Urothelium cell line (cell line): ENCODE measurements at places on chromosomes 2 and 18.

GRCh38 chr2:43737097-43737854 is 36.6 kb upstream of the DYNC2LI1 start:
- DNase-seq: peak; percentile 62

GRCh38 chr18:34224423-34225217 is at the start of gene NOL4:
TSS of gene NOL4 (minus strand) at chr18:34224913. CDS start at chr18:34223253, 1,660 bp downstream.
- peak; percentile 73 for DNase-seq

- DNase-seq: no peak
Observed at GRCh38 chr2:226142463-226142862, 657.2 kb downstream of the IRS1 start.

- no peak for DNase-seq
Observed at GRCh38 chr2:188473306-188473705, 181.6 kb downstream of the GULP1 start.

GRCh38 chr2:96536445-96537065 is at the start of gene ARID5A:
TSS of gene ARID5A (plus strand) at chr2:96536752. CDS start at chr2:96536827, 75 bp downstream.
- peak; percentile 97 for DNase-seq

- DNase-seq: no peak
Observed at GRCh38 chr18:35582899-35583558, 1.5 kb downstream of the GALNT1 start.

GRCh38 chr2:217945530-217945929 is 57.3 kb downstream of the TNS1 start:
- no peak for DNase-seq

DNA sequence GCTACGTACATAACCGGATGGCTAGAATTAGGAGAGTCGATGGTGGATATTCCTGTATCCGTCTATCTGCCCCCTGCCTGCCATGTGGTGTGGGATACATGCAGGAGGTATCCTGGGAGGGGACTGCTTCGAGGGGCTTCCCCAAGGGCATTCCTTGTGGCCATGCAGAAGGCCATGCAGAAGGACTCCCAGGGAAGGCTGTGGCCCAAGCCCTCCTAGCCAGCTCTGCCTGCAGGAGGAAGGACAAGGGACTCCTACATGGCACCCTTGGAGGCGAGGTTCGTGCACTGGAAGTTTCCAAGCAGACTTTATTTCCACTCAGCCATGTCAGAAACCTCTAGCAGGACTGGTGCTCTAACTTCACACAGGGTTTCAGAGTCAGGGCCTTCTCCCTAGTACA is 136.1 kb downstream of the KLHL29 start:
- no peak for DNase-seq

GRCh38 chr2:173305303-173305702 is 49.4 kb upstream of the CDCA7 start:
- no peak for DNase-seq

DNA sequence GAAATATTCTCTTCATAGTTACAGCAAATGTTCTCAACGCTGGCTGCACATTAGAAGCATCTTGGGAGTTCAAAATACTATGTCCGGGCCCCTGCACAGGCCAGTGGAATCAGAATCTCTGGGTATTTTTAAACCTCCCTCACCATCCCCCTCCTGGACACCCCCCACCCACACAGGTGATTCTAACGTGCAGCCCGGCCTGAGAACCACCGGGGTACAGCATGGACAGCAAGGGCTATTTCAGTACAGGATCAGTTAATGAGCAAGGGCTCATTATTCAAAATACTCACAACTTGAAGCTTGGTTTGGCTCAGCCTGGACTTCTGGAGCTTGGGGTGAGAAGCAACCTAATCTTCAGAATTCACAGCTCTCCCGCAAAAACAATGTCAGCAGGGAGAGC is 31.4 kb downstream of the INO80C start:
- no peak for DNase-seq

GRCh38 chr2:168357797-168358472 is 98.1 kb upstream of the CERS6 start:
- DNase-seq: no peak

- no peak for DNase-seq
Observed at GRCh38 chr2:54029721-54030395, 59.1 kb upstream of the PSME4 start.

DNA sequence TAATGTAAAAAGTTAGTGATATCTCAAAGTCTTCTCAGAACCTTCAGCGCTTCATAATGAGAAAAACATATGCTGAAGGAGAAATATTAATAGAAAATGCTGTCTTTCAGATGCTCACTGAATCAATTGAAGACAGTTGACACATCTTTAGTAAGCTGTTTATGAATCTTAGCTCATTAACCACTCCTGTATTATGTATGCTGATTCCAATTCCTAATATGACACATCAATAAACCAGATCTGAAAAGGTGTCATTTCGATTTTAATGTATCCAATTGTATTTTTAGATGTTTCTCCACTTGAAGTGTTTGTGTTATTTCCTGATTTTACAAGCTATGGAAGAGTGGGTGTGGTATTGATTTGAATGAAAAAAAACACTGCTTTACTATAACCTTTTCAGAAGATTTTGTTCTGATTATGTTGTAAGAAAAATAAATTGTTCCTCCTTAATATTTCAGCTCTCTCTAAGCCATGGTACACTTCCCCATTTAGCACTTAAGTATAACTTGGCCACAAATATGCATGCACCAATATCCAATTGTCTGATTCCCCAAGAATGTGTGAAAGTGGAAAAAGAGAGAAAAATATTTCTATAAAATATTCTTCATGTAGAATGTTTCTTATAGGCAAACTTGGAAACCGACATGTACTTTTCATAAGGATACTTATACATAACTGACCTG is 569.8 kb downstream of the ARHGAP15 start:
- DNase-seq: no peak

- DNase-seq: no peak
Observed at GRCh38 chr2:230161184-230161583, 58.6 kb downstream of the SP110 start.

- DNase-seq: peak; percentile 62
Observed at GRCh38 chr18:59249199-59249774, 24.0 kb downstream of the RAX start.

- no peak for DNase-seq
Observed at GRCh38 chr18:35376393-35376741, 770 bp downstream of the ZNF396 start.

GRCh38 chr2:103010751-103011150 is 248.9 kb downstream of the TMEM182 start:
- DNase-seq: no peak

- DNase-seq: no peak
Observed at GRCh38 chr2:121521359-121521758, 9.3 kb upstream of the RNU4ATAC start.

DNA sequence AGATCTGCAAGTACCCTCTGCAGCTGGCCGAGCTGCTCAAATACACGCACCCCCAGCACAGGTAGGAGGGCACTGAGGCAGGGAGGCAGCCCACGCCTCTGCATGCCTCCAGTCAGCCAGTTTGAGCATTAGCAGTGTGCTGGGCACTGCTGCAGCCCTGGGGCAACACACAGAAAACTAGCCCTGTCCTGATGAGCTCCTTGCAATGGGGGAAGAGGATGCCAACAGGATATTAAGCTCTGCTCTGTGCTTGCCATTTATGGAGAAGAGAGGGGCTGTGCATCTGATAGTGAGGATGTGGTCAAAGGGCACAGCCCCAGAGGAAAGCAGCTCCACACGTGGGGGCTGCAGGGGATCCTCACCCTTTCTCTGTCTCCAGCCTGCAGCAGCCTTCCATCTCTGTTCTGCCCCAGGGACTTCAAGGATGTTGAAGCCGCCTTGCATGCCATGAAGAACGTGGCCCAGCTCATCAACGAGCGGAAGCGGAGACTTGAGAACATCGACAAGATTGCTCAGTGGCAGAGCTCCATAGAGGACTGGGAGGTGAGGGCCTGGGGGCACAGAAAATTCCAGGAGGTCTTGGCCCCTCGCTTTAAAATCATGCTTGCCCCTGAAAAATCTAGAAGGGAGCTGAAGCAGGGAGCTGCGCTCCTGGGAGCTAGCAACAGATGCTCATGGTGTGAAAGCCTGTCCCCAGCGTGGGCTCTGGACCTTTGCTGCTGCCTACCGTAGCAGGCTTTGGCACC is 51.7 kb downstream of the FAM168B start:
- no peak for DNase-seq

GRCh38 chr18:13760047-13760446 is 33.6 kb downstream of the RNMT start:
- DNase-seq: no peak

GRCh38 chr2:226410247-226410835 is 389.3 kb downstream of the IRS1 start:
- DNase-seq: no peak

- peak; percentile 29 for DNase-seq
Observed at GRCh38 chr2:100235098-100235497, 87.2 kb downstream of the LONRF2 start.

GRCh38 chr2:85945172-85945571 is 56.4 kb upstream of the ST3GAL5 start:
- DNase-seq: no peak

DNA sequence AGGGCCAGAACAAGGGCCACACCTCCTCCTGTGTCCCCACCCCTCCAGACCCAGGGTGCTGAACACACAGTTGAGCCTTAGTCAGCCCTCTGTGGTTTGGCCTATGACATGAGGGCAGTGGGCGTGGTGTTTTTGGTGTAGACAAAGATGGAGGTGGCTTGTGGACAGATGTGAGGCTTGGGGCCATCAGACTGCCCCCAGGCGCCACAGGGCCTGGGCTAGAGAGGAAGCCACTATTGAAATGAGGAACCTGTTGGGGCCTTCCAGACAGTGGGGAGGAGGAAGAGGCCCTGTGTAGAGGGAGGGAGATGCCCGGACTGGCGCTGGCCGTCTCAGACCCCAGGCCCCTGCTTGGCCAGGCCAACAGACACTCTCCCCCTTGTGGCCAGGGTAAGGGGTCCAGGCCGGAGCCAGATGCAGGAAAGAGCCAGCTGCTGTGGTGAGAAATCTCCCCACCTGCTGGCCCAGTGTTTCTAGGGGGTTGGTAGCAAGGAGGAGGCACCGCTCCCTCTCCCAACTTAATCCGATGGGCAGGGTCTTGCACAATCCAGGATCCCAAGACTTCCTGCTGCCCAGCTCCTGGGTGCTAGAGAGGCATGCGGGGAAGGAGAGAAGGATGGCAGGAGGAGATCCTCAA is 53.8 kb downstream of the SMAD7 start:
- no peak for DNase-seq

GRCh38 chr2:139645617-139646016 is 865.4 kb upstream of the NXPH2 start:
- no peak for DNase-seq

DNA sequence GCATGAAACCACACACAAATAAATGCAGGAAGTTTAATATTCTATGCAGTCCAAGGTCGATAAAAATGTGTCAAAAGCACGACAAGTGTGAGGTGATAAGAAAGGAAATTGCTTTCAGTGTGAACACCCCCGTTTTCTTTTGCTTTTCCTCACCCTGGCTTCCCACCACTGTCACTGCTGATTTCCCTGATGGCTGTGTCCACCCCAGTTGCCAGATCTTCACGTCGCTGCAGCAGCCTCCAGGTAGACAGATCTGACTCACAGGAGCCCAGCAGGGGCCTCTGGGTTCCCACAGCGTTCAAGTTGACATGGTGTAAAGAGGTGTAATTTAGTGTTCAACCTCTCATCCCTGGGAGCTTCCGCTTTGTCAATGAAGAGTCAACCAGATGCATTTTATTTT is 128.0 kb upstream of the TACR1 start:
- no peak for DNase-seq

DNA sequence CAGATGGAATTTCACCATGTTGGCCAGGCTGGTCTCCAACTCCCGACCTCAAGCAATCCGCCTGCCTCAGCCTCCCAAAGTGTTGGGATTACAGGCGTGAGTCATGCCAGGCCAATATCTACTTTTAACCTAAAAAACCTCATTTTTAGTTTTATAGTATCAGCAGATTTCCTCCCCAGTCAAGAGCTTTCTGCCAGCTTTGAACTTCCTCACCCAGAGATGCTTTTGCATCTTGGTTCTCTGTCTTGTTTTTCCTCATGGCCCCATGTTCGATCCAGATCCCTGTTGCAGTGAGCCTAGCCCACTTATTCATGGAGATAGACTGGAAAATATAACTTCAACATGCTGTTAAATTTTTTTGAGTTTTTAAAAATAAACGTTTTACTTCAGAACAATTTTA is 33.1 kb upstream of the CFAP36 start:
- no peak for DNase-seq
